ENCODE measurements at places on chromosomes 5 and 9.

- DNase-seq = no peak
Measured at GRCh38 chr5:167348251-167348926, 943.1 kb upstream of the WWC1 start.

DNA sequence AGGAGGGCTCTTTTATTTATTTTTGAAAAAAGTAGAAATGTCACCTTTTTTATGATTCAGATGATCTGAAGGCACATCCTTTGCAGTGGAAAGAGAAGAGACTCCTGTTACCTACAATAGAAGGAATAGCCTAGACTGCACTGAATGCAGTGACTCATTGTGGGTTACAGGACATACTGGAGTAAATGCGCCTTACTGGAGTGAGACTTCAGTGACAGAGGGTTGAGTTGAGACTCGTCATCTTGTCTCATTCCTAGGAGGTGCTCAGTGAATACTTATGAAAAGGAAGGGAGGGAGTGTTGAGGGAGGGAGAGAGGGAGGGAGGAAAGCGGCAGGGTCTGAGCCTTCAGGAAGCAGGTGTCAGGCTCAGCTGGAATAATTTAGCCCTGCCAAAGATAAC lies 25.2 kb downstream of the ANKRA2 start:
- DNase-seq = no peak

GRCh38 chr9:111349766-111350165 lies 19.7 kb upstream of the OR2K2 start:
- no peak for DNase-seq

DNA sequence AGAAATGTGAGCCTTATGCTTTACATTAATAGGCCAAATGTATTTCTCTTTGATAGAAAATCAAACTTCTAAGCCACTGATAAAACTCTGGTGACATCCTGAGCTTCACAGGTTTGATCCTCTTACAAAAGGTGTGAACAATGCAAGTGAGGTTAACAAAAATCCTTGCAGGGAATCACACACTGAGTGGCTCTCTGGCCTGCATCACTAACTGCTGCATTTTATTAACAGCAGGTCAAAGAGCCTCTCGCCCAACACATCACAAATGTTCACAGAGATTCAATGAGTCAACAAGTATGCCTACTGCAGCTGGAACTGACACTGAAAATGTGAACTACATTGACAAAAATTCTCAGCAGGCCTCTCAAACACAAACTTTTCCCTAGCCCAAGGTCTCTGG lies 122.3 kb downstream of the SEMA5A start:
- DNase-seq = no peak

DNA sequence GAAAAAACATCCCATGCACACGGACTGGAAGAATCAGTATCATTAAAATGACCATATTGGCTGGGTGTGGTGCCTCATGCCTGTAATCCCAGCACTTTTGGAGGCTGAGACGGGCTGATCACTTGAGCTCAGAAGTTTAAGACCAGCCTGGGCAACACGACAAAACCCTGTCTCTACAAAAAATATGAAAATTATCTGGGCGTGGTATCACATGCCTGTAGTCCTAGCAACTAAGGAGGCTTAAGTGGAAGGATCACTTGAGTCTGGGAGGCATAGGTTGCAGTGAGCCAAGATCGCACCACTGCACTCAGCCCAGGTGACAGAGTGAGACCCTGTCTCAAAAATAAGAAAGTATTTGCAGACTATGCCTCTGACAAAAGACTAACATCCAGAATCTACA lies 68.4 kb downstream of the TTC39B start:
- DNase-seq = no peak

- no peak for DNase-seq
Measured at GRCh38 chr5:133842846-133843611, 125.4 kb downstream of the C5orf15 start.

DNA sequence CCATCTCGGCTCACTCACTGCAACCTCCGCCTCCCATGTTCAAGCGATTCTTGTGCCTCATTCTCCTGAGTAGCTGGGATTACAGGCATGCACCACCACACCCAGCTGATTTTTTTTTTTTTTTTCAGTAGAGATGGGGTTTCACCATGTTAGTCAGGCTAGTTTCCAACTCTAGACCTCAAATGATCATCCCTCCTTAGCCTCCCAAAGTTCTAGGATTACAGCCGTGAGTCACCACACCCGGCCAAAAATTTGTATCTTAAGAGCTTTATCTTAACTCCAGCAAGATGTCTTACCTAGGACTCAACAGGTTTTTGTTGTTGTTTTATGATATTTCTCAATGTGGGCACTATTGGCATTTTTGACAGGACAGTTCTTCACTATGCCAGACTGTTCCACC lies 27.9 kb downstream of the LYRM7 start:
- no peak for DNase-seq

DNA sequence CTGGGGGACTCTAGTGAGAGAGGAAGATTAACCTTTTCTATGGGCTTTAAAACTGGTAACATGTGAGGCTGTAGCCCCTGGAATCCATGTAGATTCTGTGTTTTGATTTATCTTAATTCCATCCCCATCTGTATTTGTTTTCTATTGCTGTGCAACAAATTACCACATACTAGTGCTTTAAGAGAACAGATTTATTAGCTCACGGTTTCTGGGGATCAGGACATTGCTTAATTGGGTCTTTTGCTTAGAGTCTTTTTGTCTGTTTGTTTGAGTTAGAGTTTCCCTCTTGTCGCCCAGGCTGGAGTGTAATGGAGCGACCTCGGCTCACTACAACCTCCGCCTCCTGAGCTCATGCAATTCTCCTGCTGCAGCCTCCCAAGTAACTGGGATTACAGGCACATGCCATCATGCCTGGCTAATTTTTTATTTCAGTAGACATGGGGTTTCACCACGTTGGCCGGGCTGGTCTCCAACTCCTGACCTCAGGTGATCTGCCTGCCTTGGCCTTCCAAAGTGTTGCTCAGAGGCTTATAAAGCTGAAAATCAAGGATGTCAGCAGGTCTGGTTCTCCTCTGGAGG lies 29.9 kb upstream of the GNA14 start:
- no peak for DNase-seq

DNA sequence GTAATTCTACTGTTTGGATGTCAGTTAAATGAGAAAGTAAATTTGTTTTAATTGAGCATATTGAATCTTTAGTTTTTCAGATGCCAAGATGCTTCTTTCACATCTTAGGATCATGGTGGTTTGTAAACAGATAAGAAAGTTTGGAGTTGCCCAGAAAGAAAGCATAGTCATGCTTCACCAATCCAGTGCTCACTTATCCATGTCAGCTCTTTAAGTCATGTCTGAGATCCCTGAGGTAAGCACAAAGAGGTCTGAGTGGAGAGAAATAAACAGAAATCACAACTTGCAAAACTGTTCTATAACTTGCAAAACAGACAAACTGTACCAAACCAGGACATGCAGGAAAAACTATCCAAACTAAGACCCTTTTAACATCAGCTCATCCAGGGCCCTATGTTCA lies 87.7 kb downstream of the OSTF1 start:
- DNase-seq = no peak

- DNase-seq = no peak
Measured at GRCh38 chr5:124721229-124721735, 25.2 kb downstream of the ZNF608 start.

Measured in psoas muscle (tissue), 8 donors.